ENCODE measurements at places on chromosomes 7 and 10.

DNA sequence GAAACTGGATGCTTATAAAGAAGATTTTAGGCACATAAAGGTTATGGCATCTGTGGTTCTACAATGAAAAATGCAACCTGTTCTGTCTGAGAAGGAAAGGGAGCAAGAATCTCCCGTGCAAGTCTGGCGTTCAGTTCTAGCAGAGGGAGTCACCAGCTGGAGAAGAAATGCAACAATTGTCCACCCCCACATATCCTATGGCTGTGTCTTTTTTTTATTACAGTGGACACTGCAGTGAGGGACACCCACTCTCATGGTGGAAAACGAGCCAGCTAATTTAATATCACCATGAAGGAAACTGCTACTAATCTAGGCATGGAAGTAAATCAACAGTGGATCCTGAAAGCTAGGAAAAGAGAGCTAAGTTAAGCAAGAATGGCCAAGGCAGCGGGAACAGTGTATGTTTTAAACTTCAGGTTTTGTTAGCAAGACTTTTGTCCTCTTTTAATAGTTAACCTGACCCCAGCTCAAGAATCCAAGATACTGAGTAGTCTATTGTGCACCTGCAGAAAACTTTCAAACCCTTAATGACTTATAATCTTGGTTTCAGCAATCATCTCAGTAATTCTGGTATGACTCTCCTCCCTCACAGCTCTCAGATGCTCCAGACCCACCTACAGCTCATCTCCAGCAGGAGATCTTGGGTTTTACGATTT is 149.3 kb downstream of the FGFR2 start:
- DNase-seq: no peak

DNA sequence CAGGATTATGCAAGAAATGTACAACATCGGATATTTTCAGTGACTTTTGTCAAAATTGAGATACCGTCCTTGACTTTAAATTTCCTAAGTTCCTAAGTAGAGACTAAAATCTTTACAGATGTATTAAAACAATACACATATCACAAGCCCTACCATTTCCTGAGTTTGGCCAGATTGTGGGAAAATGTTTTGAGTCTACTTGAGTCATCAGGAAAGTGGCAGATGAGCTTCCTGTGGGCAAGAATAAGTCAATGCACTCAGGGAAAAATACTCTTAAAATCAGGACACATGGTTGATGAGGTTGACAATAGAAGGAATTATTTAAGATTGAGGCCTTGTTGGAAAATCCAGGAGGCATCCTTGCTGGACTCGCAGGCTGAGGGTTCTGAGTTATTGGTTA is 162.5 kb downstream of the SNX10 start:
- no peak for DNase-seq

DNA sequence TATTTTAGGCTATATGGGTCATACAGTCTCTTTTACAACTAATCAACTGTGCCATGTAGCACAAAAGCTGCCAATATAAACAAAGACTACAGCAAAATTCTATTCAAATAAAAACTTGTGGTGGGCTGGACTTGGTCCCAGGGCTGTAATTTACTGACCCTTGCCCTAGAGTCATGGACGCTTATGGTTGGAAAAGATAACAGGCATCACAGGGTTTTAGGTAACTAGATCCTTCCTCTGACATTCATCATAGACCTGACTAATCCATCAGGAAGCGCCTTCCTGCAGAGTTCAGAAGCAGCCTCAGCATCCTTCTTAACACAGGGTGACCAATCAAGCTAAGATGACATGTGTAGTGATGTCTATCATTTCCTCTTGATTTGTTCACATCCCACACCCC is 40.2 kb upstream of the GPAM start:
- no peak for DNase-seq

DNA sequence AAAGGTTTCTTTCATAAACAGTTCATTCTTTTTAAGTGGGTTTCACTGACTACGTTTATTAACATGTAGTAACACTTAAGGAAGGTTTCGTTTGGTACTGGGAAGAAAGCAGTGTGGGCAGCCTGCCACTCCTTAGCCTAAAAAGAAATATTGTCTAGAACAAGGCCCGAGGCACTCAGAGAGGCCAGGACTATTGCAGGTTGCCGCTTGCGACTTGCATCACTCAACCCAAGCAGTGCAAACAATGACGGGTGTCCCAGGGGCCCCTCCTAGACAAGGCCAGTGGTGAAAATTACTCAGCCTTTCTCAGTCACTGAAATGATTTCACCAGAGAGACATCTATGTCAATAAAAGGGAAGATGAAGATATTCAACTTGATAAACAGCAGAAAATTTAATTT is 243.9 kb downstream of the SNX13 start:
- no peak for DNase-seq

- DNase-seq: no peak
Measured at GRCh38 chr10:22851865-22852239, 76.0 kb upstream of the ARMC3 start.

GRCh38 chr10:31936933-31937332 is 8.3 kb upstream of the ARHGAP12 start:
- no peak for DNase-seq

GRCh38 chr10:90175161-90175681 is 473.8 kb downstream of the KIF20B start:
- DNase-seq: no peak

GRCh38 chr10:77210645-77211044 is 427.0 kb downstream of the KCNMA1 start:
- DNase-seq: no peak

GRCh38 chr10:119754085-119754484 is 28.2 kb downstream of the INPP5F start:
- no peak for DNase-seq

- peak; percentile 44 for DNase-seq
Measured at GRCh38 chr7:35424869-35425495, 171.1 kb upstream of the TBX20 start.

- no peak for DNase-seq
Measured at GRCh38 chr10:129104266-129105045, 362.6 kb upstream of the MGMT start.

- peak; percentile 16 for DNase-seq
Measured at GRCh38 chr7:134315679-134316538, 821 bp downstream of the SLC35B4 start.

DNA sequence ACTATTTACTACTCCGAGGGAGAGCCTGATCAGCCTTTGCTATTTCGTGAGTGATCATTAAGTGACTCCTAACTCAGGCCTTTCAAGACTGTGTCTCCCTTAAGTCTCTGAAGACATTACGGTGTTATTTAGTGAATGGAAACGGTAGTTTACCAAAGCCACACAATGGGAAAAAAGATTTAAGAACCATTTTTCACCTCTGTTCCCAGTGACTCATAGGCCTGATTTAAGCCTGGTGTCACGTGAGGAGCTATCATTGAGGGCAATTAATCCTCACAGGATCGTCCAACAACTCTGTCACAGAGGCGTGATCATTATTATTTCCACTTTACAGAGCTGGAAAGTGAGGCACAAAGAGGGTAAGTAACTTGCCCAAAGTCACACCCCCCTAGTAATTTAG is 20.3 kb downstream of the C10orf90 start:
- no peak for DNase-seq

GRCh38 chr10:19816411-19817230 is at the start of gene PLXDC2:
PLXDC2 (plus strand) TSS chr10:19816432.
- DNase-seq: peak; percentile 3

- no peak for DNase-seq
Measured at GRCh38 chr10:99084161-99084560, 151.5 kb downstream of the HPSE2 start.

DNA sequence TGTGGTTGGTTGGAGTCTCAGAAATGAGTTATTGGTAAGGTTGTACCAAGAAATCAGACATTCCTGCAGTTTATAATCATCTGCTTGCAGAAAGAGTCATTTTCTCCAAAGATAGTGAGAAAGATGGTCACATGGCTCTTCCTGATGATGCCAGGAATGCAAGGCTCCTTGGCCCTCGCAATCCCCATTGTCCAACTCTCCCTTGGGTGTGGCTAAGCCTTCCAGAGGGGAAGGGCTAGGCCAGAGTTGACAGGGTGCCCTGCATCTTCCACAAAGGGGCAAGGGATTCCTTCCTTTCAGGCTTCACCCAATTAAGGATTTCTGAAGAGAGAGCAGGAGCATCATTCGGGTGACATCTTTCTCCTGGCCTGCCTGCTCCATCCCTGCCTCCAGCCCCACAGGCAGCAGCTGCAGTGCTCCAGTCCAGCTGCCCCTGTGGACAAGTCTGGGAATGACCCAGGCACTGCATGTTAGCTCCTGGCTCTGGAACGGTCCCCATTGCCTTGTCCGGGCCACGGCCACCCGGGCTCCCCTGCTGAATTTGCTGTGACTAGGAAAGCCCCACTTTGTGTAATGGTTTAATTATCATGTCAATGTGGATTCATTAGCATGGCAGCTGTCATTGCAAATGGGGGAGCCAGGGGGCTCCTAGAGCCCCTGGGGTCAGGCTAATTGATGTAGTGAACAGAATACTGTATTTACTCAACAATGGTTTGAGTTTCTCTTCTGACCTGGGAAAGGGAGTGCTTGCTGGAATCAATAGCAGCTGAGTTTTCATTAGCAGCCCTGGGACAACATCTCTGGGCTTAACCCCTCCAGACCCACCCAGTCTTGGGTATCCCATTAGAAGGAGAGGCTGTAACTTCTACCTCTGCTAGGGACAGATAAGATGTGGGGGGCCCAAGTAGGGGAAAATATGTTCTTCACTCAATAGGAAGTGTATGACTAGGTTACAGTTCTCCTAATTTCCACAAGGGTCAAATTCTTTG is 112.6 kb upstream of the TBX20 start:
- DNase-seq: no peak

DNA sequence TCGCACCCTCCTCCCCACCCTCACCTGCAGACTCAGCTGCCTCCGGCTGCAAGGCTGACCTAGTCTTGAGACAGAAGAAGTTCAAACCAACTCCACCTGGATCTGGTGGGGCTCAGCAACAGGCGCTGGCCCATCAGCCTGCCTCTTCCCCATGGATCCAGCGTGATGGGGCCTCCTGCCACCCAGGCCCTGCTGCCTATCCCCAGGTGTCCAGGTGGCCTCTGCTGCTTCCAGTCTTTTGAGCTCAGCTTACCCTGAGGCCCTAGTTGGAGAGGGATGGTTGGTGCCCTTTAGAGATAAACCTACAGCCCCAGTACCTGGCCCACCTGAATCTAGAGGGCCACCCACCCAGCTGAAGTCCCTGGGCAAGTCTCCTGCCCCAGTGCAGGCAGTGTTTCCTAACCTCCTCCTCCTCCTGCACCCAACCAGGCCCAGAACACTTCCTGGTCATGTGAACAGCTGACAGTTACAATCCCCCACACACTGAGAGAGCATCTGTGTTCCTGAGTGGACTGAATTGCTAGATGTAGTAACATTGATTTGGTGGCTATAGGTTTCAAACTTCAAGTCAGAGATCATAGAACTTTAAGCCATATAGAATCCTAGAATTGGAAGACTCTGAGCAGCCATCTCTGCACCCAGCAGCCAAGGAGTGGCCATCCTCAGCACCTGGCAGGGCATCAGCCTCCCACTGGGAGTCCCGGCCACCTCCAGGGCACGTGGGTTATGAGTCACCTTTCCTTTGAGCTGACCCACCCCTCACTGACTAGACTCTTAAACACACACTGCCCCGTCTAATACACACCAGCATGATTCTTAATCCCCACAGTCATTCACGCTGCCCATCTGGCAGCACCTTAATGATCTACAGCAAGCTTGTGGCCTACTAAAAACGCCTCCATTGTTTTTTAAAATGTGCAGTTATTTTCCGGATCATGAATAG is 51.9 kb downstream of the ALOX5 start:
- DNase-seq: no peak

- DNase-seq: no peak
Measured at GRCh38 chr10:79586933-79587332, 23.8 kb upstream of the SFTPA1 start.

- DNase-seq: no peak
Measured at GRCh38 chr7:117381362-117381761, 45.9 kb downstream of the ASZ1 start.

DNA sequence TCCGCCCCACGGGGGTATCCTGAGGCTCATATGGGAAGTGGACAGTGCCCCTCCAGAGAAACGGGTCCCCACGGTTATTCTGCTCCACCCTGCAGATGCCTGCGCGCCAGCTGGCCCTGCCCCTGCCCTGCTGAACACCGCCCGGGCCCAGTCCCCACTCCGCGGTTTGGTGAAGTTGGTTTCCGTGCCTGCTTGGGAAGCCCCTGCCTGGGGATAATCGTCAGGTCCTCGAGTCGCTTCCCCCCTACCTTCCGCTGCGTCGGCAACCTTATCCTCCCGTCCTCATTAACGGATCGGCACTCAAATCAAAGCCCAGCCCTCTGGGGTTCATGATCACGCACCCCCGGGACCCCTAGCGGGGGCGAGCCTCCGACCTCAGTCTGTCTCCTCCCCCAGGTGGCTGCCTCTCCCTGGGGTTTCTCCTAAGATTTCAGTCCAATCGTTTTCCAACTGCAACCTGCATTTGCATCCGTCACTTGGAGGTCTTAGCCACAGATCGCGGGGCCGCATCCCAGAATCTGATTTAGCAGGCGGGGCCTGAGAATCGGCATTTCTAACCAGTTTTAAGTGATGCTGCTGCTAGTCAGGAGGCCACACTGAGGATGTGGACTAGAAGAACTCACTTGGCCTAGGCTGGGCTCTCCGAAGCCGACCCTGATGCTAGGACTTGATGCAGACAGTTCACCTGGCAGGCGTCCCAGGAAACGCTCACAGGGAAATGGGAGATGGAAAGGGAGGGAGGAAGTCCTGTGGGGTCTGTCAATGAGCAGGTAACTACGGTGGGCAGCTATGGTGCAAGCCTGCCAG is 27.6 kb downstream of the WDR86 start:
- peak; percentile 70 for DNase-seq

- DNase-seq: no peak
Measured at GRCh38 chr10:96616961-96617360, 30.1 kb upstream of the TM9SF3 start.

DNA sequence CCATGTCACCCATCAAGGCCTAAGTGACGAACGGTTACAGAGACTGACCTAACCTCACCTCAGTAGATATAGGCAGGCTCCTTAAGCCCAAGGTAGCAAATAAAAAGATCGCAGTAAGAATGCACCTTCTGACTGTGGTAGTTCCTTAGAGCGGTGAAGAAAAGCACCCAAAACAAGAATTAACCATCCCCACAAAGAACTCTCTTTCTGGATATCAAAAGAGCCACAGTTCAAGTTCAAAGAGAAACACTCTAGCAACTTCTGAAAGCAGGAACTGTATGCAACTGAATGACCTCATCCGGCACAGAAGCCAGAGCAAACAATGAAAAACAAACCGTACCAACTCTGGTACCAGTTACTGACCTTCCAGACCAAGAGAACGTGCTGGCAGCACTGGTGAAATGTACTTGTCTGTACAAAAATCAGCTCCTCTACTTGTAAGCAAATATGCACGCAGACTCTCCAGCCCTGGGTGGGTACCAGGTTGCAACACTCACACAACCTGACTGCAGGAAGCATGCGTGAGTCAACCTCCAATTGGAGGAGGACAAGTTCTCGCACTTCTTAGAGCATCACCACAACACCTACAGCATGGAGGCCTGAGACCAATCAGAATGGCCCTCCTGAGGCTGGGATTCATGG is 202.7 kb downstream of the FAM107B start:
- DNase-seq: peak; percentile 86

DNA sequence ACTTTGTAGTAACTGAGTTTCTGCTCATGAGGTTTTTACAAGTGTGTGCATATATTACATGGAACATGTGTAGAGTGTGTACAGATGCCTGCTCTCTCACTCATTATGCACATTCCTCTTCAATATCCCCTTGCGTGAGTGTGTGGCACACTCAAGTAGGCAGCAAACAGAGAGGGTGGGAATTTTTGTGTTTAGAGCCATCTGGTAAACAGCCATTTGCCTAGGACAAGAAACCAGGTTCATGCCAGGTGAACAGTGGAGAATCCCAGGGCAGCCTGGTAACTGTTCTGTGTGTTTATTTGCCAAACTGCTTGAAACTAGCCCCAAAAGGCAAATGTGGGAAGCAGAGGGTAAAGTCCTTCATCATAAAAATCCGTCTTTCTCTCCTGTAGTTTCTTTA is 19.9 kb downstream of the FBXW4 start:
- no peak for DNase-seq
